Dermis blood vessel endothelial cell (primary cell): ENCODE measurements at places on chromosomes 4 and X. TPM values are rescaled to one million over a fixed set of nuclear protein-coding genes. Genes with fewer than 3 reads are reported as not detected.

MSANTD1 gene
- total RNA-seq: 0.19 and 0.34 TPM in 2 replicates

DNA sequence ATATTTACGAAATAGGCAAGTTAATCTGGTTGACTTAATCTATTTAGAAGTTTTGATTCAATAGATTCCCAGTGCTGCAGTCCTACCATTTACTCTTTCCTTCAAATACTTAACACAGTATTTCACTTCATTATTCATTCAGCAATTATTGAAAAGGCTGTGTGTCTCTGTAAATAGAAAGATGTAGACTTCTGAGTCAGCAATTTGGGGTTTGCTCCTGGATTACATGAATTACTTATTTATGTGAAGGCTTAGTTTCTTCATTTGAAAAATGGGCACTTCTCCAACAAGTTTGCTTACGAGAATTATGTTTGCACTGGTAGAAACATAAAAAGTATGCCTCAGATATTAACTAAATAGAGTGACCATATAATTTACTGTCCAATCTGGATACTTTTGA, 17.4 kb downstream of the ADAM29 start:
- no peak for DNase-seq

STEEP1 gene
- 45.3 and 53.8 TPM in 2 replicates for total RNA-seq

PDLIM3 gene
- 41.0 and 113 TPM in 2 replicates for total RNA-seq
